Right renal cortex interstitium (tissue), 3 donors: ENCODE measurements at places on chromosomes 6 and 20. TPM values are rescaled to one million over a fixed set of nuclear protein-coding genes. Genes with fewer than 3 reads are reported as not detected.

GRCh38 chr6:156839591-156840001, 62.4 kb downstream of the ARID1B start:
- no peak for DNase-seq

The SNHG17 gene
- polyA plus RNA-seq: 28.8 TPM

GRCh38 chr20:48910347-48910781, 11.1 kb upstream of the ARFGEF2 start:
- no peak for DNase-seq

The LHFPL5 gene
- not detected for polyA plus RNA-seq

GRCh38 chr20:4052139-4052480, 36.8 kb upstream of the RNF24 start:
- no peak for DNase-seq

The SNAI1 gene
- polyA plus RNA-seq: 10.7 TPM
